CD4-positive, alpha-beta T cell treated with Interleukin-4 for 4 hours (primary cell): ENCODE measurements at places on chromosomes 7 and 10.

DNA sequence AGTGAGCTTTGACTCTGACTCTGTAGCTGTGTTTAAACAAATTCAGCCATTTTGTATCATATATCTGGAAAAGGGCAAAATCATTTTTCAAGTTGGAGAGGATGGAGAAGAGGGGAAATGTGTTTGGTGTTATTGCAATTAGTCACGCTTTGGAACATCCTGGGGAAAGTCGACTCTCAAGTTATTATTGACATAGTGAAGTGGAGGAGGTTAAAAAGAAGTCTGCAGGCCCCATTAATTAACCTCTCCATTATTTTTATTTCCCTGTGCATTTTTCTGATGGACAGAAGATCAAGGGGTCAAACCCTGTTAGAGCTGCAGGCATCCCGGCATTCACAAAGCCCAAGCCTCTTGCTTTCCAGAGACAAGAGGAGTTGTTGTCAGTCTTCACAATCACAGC is 132.6 kb downstream of the TEX36 start:
- DNase-seq = no peak

DNA sequence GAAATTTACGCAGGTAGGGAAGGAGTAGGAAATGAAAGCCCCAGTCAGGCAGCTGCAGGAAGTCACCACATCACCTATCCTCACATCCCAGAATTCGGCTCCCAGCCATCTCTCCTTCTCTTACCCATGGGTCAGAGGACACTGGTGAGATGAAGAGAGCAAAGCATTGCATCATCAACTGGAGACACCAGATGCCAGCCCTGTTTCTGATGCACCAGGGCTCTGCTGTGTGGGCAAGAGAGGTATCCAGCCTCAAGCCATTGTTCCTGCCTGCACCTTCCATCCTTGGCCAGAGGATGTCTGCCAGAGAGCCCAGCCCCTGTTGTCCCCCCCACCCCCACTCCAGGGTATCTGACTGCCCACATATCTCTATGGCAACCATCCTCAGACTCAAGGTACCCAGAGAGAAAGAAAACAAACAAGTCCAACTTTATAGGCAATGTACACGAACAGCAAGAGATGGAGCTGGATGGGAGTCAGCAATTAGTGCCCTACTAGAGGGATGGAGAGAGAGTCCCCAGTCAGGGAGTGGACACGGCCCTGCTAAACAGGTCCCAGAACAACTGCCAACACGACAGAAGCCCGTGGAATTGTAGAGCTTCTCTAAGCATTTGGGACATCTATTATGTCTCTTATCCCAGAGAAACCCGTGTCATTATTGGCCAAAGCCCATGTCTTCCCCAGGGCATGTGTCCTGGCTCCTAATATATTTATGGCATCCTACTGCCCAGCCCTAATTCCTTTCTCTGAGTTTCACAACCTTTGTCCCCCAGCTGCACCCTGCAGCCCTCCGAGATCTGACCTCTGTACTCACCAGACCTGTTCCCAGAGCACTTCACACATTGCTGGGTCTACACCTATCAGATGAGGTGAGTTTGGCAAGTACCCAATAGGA is 2.8 kb downstream of the CAMK2G start:
- no peak for DNase-seq

DNA sequence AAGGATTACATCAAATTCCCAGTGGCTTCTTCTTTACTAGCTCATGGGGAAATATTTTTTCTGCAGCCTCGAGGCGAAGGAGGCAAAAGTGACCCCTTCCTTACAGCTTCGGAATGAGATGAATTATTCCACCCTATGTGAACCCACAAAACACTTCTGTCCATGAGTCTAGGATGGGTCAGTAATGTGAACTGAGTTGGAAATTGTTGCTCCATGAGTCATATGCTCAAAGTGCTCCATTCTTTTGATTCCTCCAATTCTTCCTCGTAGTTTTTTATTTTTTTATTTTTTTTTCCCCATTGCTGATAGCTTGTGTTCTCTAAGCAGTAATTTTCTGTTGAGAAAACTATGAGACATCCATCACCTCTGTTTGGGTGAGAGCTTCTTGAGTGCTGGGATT is 31.7 kb upstream of the FAM204A start:
- no peak for DNase-seq

DNA sequence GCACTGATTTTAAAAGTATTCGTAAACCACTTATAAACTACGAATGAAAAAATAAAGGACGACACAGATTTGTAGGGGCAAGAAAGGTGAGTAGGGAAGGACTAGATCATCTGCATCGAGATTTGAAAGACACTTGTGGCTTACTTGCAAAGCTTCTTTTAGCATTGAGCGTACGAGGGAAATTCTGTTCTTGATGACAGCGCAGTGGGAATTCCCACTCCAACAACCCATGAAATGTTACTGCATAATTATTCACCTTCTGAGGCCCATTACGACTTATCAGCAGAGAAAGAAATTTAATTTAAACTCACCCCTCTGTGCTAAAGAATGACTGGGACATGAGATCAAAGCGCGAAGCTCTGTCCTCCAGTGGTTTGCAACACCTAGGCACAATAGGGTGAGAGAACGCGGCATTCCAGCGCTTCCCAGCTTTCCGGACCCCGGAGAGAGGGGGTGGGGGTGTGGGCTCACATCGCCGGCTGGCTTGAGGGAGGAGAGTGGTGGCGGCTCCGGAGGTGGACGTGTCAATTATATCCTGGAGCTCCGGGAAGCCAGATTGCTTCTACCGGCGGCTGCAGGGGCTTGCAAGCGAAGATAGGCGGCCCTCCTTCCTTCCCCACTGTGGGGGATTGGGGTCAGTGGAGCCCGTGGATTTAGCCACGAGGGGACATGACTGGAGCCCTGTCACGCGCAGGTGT is 10.3 kb downstream of the SP8 start:
- no peak for DNase-seq

GRCh38 chr10:79201706-79202105 is 132.9 kb downstream of the ZMIZ1 start:
- no peak for DNase-seq

DNA sequence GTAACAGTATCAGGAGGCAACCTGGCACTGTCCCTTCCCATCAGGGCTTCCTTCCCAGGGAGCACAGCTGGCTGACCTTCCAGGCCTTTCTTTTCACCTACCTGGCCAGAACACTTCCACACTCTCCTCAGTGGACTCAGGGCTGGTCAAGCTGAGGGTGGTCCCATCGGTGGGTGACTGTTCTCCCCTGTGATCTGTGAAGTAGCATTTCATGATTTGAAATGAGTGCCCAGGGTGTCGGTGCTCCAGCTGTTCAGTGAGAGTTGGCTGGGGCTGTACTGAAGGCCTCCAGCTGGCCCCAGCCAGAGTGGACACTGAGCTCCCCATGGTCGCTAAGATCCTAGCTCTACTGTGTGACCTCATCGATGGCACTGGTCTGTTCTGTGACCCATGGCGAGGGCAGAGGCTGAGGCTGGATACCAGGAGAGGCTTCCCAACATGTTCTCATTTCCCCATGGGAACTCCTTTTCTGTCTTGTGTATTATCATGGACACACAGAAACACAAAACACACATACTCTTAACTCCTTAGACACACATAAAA is at the start of gene FAM170B:
Gene FAM170B (minus strand): TSS at position 316 of the 543 bp plus-strand sequence. CDS start 103 bp downstream, at position 213.
- no peak for DNase-seq

DNA sequence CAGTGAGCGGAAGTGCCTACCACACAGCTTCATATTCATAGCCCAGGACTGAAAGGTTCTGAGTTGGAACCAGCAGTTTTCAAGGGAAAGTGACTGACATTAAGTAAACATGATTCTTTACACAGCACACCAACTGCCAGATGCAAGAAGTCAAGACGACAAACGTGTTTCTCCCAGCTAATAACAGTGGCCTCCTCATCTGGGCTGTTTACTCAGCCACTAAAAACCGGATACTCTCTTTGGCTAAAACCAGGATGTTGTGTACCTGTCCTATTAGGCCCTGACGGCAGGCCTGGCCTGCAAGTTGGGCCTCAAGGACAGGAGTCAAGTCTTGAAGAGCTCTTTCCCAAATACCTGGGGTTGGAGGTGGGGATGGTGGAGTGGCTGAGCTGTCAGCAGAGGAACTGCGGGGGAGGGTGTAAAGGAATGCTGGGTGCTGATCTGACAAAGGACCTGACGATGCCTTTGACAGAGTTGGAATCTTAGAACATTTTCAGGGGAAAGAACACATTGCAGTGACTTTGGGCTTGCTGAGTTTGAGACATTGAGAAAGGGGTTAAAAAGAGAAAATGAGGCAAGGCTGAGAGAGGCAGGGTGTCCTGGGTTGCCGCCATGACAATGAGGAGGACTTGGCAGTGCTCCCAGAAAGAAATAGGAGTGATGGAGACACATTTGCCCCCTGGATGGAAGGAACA is 57.7 kb downstream of the STEAP1B start:
- no peak for DNase-seq

- DNase-seq = peak; percentile 86
Observed at GRCh38 chr10:91409869-91410637, at the start of gene HECTD2. HECTD2 (plus strand) TSS chr10:91410344; CDS start chr10:91410439, 95 bp downstream.

- no peak for DNase-seq
Observed at GRCh38 chr10:22702348-22702747, 12.0 kb downstream of the PIP4K2A start.

DNA sequence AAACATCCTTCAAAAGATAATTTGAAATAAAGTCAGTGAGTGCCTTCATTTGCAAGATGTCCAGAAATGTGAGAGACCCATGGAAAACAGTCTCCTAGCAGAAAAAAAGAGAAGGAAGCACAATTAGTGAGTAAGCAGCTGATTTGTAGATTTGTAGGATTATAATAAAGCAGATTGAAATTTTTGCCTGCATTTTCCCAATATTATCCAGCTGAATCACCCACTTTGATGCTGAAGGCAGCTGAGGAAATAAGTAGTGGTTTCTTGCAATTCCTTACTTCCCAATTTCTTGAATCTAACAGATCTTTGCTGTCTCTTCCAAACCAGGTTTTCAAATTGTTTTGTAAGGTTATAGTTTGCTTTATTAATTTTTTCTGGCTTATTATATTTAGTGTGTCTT is 181.4 kb downstream of the GNAT3 start:
- no peak for DNase-seq

DNA sequence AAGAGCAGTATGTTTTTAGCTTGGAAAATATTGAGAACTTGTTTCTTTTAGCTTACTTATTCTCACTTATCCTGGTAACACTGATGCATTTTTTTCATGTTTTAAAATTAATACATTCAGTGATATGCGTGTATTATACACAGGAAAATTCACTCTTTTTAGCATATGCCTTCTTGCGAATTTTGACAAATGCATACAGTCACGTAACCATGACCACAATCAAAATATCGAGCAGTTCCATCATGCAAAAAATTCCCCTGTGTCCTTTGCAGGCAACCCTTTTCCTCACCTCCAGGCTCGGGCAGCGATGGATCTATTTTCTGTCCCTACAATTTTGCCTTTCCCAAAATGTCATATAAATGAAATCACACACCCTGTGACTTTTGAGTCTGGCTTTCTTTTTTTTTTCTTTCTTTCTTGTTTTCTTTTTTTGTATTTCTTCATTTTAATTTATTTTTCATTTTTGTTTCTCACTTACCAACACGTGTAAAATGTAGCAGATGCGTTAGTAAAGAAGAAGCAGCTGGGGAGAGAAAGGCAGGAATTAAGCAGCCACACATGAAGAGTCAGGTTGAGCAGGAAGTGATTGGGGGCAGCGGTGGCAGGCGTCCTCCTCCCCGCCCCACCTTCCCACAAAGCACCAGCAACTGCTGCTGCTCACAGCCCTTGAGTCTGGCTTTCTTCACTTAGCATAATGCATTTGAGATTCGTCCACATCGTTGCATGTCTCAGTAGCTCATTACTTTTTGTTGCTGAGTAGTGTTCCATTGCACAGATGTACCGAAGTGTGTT is 29.9 kb downstream of the ADRB1 start:
- peak; percentile 30 for DNase-seq

DNA sequence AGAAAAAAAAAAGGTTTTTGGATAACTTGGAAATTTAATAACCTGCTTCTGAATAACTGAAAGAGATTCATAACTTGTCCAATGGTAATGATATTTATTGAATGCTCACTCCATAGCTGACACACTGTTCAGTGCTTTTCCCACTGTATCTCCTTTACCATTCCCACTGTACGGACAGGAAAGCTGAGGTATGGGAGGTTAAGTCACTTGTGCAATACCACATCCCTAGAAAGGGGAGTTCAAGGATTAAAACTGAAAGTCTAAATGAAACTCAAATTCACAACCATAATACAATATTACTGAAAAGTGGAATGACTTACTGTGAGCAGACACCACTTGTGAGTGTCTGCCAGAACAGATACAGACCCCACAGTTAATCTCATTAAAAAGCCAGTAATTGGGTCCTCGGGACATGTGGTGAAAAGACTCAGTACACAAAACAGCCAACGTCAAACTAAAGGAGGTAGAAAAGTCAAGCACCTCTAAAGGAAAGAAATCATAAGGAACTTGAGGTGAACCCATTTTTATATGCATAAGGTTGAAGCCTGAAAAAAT is 13.8 kb upstream of the RHOBTB1 start:
- no peak for DNase-seq

- DNase-seq = no peak
Observed at GRCh38 chr10:71767420-71768035, 5.8 kb downstream of the VSIR start.

DNA sequence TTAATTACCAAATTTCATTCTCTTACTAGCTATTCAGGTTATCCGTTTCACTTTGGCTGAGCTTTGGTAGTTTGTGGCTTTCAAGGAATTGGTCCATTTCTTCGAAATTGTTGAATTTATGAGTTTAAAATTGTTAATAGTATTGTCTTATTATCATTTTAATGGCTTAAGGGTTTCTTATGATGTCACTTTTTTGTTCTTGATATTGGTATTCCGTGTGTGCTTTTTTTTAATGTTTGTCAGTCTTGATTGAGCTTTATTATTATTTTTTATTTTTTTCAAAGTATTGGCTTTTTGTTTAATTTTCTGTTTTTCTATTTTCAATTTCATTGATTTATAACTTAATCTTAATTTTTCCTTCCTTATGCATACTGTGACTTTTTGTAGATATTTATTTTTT is 25.9 kb downstream of the FRG2B start:
- DNase-seq = no peak

DNA sequence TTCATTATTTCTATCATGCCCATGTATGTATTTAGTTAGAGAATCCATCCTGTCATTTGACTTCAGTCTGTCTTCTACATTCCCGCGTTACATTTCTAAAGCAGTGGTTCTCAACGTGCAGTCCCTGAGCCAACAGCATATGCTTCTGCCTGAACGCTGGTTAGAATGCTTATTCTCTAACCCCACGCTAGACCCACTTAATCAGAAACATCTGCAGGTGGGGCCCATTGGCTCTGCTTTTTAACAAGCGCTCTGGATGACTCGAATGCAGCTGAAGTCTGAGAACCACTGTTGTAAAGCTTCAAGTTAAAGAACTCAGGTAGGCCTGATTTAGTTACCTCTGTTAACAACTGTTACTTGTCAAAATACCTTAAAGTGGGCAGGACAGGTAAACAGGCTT is 38.2 kb downstream of the NEUROD6 start:
- DNase-seq = no peak
